ENCODE measurements at places on chromosomes 12 and 14.
A peak's percentile ranks its signal among the peaks of the same experiment; 100 is the strongest.

- H3K27ac ChIP-seq: no peak overlapping the region
- no peaks in the 10 kb centered on the region for H3K27me3 ChIP-seq
- H3K4me1 ChIP-seq: peaks cover 42% of the 10 kb centered on the region
- H3K4me3 ChIP-seq: no peak overlapping the region
Measured at GRCh38 chr14:49857427-49858003, 4.9 kb upstream of the NEMF start.

DNA sequence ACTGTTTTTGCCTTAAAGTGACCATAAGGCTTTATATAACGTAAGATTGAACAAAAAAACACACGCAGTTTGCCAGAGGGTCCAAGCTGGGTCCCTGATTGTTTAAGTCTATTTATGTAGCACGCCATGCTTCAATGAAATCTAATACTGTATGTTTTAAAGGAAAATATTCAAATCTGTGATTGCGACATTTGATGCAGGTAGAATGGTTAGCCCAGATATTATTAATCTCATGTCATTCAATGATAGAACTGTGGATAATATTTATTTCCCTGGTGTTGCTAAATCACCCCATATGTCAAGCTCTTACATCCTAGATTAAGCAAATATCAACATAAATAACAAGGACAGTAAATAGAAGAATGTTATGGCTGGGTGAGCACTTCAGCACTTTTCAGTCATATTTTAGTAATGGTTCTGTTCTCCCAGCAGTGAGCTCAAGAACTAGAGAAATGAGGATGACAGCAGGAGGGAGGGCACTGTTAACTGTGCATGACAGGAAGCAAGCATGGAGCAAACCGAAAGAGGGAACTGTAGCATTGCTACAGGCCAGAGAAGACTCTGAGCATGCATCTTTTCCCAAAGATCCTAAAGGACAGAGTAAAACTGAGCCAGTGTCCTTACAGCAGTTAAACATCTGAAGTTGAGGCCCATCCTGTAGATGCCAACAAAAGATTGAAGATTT, 465.7 kb upstream of the MGAT4C start:
- no peaks in the 10 kb centered on the region for H3K27me3 ChIP-seq
- DNase-seq: no peak
- no peak overlapping the region for H3K4me3 ChIP-seq

- H3K27me3 ChIP-seq: no peaks in the 10 kb centered on the region
- H3K36me3 ChIP-seq: no peaks in the 10 kb centered on the region
- DNase-seq: no peak
- no peak overlapping the region for H3K27ac ChIP-seq
- no peaks in the 10 kb centered on the region for H3K4me1 ChIP-seq
- no peak overlapping the region for H3K4me3 ChIP-seq
Measured at GRCh38 chr14:79992407-79993198, 218.7 kb downstream of the DIO2 start.

GRCh38 chr12:130987151-130987931, 33.6 kb downstream of the ADGRD1 start:
- H3K4me1 ChIP-seq: no peaks in the 10 kb centered on the region
- H3K36me3 ChIP-seq: no peaks in the 10 kb centered on the region
- no peak for DNase-seq
- no peak overlapping the region for H3K27ac ChIP-seq

GRCh38 chr12:62123721-62124203, 136.4 kb upstream of the USP15 start:
- peak; percentile 28 for DNase-seq
- H3K4me1 ChIP-seq: no peaks in the 10 kb centered on the region
- H3K4me3 ChIP-seq: no peak overlapping the region
- peaks cover 4% of the 10 kb centered on the region for H3K27me3 ChIP-seq
- H3K27ac ChIP-seq: no peak overlapping the region

- no peak overlapping the region for H3K27ac ChIP-seq
- no peaks in the 10 kb centered on the region for H3K36me3 ChIP-seq
- H3K4me1 ChIP-seq: peaks cover 4% of the 10 kb centered on the region
- peaks cover 24% of the 10 kb centered on the region for H3K27me3 ChIP-seq
- DNase-seq: no peak
Measured at GRCh38 chr12:120399531-120399930, 30.6 kb upstream of the MSI1 start.

DNA sequence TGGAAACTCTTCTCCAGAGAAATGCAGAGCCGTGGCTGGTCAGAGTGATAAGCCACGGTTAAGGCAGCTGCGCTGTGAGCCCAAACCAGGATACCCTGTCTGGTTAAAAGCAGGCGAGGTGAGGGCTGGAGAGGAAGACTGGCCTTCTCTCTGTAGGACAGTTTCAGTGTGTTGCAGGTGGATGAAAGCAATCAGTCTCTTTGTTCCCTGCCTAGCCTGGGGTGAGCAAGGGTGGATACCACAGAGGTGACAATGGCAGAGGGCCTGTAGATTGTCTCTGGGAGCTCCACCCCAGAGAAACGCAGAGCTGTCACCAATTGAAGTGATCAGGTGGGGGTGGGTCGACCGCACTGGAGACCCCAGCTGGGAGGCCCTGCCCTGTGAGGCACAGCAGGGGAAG, 621.9 kb downstream of the LRFN5 start:
- H3K4me1 ChIP-seq: no peaks in the 10 kb centered on the region
- no peak overlapping the region for H3K4me3 ChIP-seq
- DNase-seq: no peak
- no peaks in the 10 kb centered on the region for H3K27me3 ChIP-seq
- no peaks in the 10 kb centered on the region for H3K36me3 ChIP-seq
- no peak overlapping the region for H3K27ac ChIP-seq
